Right ventricle myocardium inferior (tissue), 1 donor: ENCODE measurements at places on chromosomes 3 and 15. TPM values are rescaled to one million over a fixed set of nuclear protein-coding genes. Genes with fewer than 3 reads are reported as not detected.

- no peak for DNase-seq
These were observed 225.3 kb upstream of the LYSMD4 start for GRCh38 chr15:99958426-99959097.

GRCh38 chr3:160982491-160982890, 122.7 kb downstream of the B3GALNT1 start:
- DNase-seq = no peak

Gene ARL14
- total RNA-seq = not detected

Gene PODXL2
- 1.4 TPM for total RNA-seq
